ENCODE measurements at places on chromosomes 7 and 10.

GRCh38 chr7:41391818-41392217 is 311.1 kb downstream of the INHBA start:
- H3K27me3 ChIP-seq, result no peaks in the 10 kb centered on the region
- no peak for DNase-seq
- no peak overlapping the region for H3K4me3 ChIP-seq
- H3K4me1 ChIP-seq, result no peaks in the 10 kb centered on the region
- no peaks in the 10 kb centered on the region for H3K36me3 ChIP-seq

GRCh38 chr7:105521717-105522463 is at the start of gene PUS7:
Gene PUS7 (minus strand): TSS chr7:105522271. CDS start chr7:105508512, 13,759 bp downstream.
- no peaks in the 10 kb centered on the region for H3K36me3 ChIP-seq
- DNase-seq, result peak; percentile 96
- peak within 1 kb of the TSS; percentile 86 for H3K27ac ChIP-seq
- H3K4me1 ChIP-seq, result peaks cover 7% of the 10 kb centered on the region
- H3K4me3 ChIP-seq, result peak within 1 kb of the TSS; percentile 88

- H3K27ac ChIP-seq, result peak overlapping the region; percentile 90
- H3K36me3 ChIP-seq, result no peaks in the 10 kb centered on the region
- DNase-seq, result no peak
- H3K27me3 ChIP-seq, result peaks cover 1% of the 10 kb centered on the region
These were observed 550 bp upstream of the CALU start for GRCh38 chr7:128738570-128739047.

DNA sequence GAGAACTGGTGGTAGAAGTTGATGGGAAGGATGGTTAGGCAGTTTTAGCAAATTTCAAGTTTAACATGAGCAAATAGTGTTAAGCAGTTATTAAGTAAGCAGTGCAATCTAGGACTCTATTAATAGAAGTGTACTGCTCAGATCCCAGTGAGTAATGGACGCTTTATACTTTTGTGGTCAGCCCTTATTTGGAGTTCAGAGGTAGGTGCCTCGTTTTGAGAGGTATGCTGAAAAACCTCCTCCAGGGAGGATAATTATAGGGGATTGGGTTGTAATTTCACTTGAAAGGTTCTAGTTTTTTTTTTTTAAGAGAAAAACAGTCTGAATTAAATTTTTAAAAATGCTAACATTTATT is 33.5 kb upstream of the CCDC7 start:
- H3K4me3 ChIP-seq, result no peak overlapping the region
- no peak overlapping the region for H3K27ac ChIP-seq
- no peak for DNase-seq
- no peaks in the 10 kb centered on the region for H3K36me3 ChIP-seq
- H3K4me1 ChIP-seq, result peaks cover 19% of the 10 kb centered on the region

DNA sequence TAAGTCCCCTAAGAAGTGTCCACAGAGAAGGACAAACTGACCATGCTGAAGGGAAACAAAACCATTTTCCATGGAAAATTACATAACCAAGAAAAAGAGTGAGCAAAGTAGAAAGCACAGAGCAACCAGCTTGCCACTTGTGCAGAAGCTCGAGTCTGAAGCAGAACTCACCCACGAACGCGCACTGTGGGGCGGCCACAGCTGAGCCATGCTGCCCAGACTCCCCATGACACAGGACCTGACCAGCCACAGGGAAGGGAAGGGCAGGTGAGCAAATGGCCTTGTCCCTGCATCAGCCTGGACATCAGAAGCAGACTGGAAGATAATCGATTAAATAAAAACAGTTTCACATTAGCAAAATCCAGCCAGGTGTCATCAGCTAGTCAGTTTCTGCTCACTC is 95.7 kb downstream of the TCERG1L start:
- no peak overlapping the region for H3K27ac ChIP-seq
- no peaks in the 10 kb centered on the region for H3K4me1 ChIP-seq
- DNase-seq, result no peak
- no peaks in the 10 kb centered on the region for H3K36me3 ChIP-seq
- H3K27me3 ChIP-seq, result no peaks in the 10 kb centered on the region

GRCh38 chr10:53957401-53957800 is 843.6 kb downstream of the PCDH15 start:
- DNase-seq, result no peak
- no peaks in the 10 kb centered on the region for H3K4me1 ChIP-seq
- H3K4me3 ChIP-seq, result no peak overlapping the region
- H3K36me3 ChIP-seq, result no peaks in the 10 kb centered on the region
- no peaks in the 10 kb centered on the region for H3K27me3 ChIP-seq

- H3K36me3 ChIP-seq, result no peaks in the 10 kb centered on the region
- H3K27me3 ChIP-seq, result no peaks in the 10 kb centered on the region
These were observed 23.0 kb downstream of the SFR1 start for GRCh38 chr10:104144931-104145330.

- H3K27me3 ChIP-seq, result no peaks in the 10 kb centered on the region
- H3K27ac ChIP-seq, result no peak overlapping the region
- H3K36me3 ChIP-seq, result no peaks in the 10 kb centered on the region
- no peak for DNase-seq
- no peaks in the 10 kb centered on the region for H3K4me1 ChIP-seq
These were observed 818.5 kb downstream of the XPNPEP1 start for GRCh38 chr10:109104806-109105205.

- DNase-seq, result no peak
- H3K4me3 ChIP-seq, result no peak overlapping the region
- H3K4me1 ChIP-seq, result no peaks in the 10 kb centered on the region
These were observed 97.2 kb upstream of the INSYN2A start for GRCh38 chr10:127293640-127294039.

DNA sequence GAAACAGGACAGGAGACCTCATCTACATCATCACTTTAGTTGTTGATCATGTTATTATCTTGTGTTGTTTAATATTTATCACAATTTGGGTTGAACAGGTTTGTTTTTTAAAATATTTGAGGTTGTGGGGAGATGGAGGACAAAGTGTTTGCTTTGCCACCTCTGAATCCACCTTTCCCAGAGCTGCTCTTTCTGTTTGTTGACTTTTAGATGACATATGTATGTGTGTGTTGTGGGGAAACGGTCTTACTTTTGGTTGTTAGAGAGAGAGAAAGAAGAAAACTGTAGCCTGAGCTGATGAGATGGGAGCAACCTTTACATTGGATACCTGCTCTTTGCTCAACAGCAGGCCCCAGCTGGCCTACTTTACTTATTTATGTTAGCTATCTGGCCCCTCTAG is 19.0 kb upstream of the SLC16A12 start:
- no peak overlapping the region for H3K4me3 ChIP-seq
- no peak for DNase-seq
- peaks cover 11% of the 10 kb centered on the region for H3K4me1 ChIP-seq
- no peaks in the 10 kb centered on the region for H3K36me3 ChIP-seq

DNA sequence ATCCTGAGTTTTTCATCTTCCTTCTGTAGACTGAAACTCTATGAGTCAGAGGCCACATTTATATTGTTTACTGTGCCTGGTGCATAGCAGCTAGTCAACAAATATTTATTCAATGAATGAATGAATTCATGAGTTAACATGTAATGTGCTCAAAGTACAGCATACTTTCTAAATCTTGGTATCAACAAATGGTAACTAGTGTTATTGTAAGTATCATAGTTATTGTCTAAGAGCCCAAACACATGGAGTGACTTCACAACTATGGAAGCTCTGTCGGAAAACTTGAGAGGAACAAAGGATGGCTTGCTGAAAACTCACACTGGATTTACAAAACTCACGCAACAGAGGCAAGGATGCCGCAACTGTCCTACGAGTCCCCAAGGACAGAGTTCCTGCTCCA is 35.9 kb downstream of the DENND2A start:
- H3K27me3 ChIP-seq, result no peaks in the 10 kb centered on the region
- H3K36me3 ChIP-seq, result no peaks in the 10 kb centered on the region
- H3K4me1 ChIP-seq, result no peaks in the 10 kb centered on the region
- H3K27ac ChIP-seq, result no peak overlapping the region
- no peak overlapping the region for H3K4me3 ChIP-seq

GRCh38 chr7:151375530-151376217 is 34.1 kb downstream of the NUB1 start:
- no peak overlapping the region for H3K27ac ChIP-seq
- H3K36me3 ChIP-seq, result no peaks in the 10 kb centered on the region
- no peak for DNase-seq
- H3K4me1 ChIP-seq, result no peaks in the 10 kb centered on the region
- no peaks in the 10 kb centered on the region for H3K27me3 ChIP-seq

GRCh38 chr10:7297094-7297493 is 113.7 kb downstream of the SFMBT2 start:
- H3K4me3 ChIP-seq, result no peak overlapping the region
- H3K36me3 ChIP-seq, result no peaks in the 10 kb centered on the region
- H3K27me3 ChIP-seq, result no peaks in the 10 kb centered on the region
- no peak overlapping the region for H3K27ac ChIP-seq
- H3K4me1 ChIP-seq, result peaks cover 6% of the 10 kb centered on the region

DNA sequence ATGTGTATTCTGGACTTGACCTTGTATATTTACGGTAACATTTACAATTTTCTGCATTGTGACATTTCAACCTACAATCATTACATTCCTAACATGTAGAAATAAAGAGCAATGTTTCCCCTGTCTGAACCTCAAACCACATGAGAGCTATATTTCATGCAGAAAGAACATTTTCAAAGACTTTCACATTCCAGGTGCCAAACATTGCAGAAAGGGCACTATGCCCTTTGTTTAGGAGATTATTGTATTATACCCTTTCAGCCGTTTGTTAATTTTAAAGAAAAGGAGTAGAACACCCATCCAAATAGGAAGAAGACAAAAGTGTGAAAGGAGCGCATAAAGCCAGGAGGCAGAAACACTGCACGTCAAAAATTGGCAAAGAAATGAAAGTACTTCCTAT is 260.4 kb downstream of the RELN start:
- no peaks in the 10 kb centered on the region for H3K27me3 ChIP-seq
- no peak for DNase-seq
- H3K36me3 ChIP-seq, result no peaks in the 10 kb centered on the region
- no peak overlapping the region for H3K27ac ChIP-seq

GRCh38 chr10:114767101-114767985 is 54.2 kb upstream of the FHIP2A start:
- H3K4me1 ChIP-seq, result no peaks in the 10 kb centered on the region
- H3K27ac ChIP-seq, result peak overlapping the region; percentile 59
- peak overlapping the region; percentile 79 for H3K4me3 ChIP-seq
- peak; percentile 66 for DNase-seq
- no peaks in the 10 kb centered on the region for H3K36me3 ChIP-seq
- no peaks in the 10 kb centered on the region for H3K27me3 ChIP-seq

GRCh38 chr10:133442967-133443924 is 10.5 kb upstream of the SCART1 start:
- H3K4me1 ChIP-seq, result no peaks in the 10 kb centered on the region
- no peak for DNase-seq
- H3K27ac ChIP-seq, result no peak overlapping the region
- H3K4me3 ChIP-seq, result no peak overlapping the region

DNA sequence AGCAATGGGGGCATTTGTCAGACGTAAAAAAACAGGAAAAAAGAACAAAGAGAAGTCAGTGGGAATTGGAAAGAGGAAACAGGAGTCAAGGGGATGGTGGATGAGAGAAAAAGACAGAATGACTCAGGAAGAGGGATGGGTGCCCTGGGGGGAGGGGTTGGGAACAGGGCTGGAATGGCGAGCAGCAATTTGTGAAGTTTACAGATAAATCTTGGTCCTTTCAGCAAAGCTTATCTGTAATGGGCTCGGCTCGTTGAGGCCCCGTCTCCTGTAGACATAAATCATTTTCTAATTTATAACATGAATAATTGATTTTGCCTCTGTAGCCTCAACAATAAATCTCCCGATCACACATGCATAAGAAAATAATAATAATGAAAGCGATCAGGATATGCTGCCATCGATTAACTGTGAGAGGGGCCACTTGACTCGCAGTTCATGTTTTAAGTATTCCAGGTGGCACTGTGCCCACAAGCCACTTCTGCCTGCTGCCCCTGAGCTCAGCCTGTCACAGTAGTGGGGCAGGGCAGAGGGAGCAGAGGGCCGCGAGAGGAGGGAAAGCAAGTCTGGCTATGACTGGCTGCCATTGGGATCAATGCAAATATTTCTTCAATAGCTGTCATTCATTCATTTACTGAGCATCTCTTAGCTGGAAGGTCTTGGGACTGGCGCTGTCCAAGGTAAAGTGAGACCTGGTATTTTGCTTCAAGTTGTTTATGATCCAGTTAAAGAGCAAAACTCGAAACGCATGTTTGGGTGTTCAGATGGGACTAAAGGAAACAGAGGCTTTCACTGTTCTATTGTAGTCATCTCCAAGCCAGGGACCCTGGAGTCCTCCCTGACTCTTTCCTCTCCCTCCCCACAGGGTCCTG is 47.4 kb upstream of the R3HCC1L start:
- no peak for DNase-seq
- H3K4me3 ChIP-seq, result no peak overlapping the region
- no peaks in the 10 kb centered on the region for H3K4me1 ChIP-seq
- H3K27me3 ChIP-seq, result peaks cover 7% of the 10 kb centered on the region
- no peak overlapping the region for H3K27ac ChIP-seq
- no peaks in the 10 kb centered on the region for H3K36me3 ChIP-seq

DNA sequence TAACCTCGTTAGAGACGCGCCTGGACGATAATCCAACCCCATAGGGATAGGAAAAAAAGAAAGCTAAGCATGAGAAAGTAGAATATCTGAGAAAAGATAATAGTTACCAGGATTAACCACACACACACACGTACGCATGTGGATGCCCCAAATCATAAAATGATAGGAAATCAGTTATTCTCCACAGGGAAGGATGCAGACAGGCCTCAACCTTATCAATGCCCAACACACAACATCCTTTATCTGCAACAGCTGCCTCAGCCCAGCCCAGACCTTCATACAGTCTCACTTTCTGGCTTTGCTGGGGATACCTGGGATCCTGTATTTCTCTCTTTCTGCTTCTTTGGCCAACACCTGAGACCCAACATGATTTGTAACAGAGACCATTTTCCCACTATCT is 123.0 kb downstream of the NOC3L start:
- H3K27me3 ChIP-seq, result no peaks in the 10 kb centered on the region
- H3K4me3 ChIP-seq, result no peak overlapping the region
- no peak overlapping the region for H3K27ac ChIP-seq
- H3K4me1 ChIP-seq, result no peaks in the 10 kb centered on the region
- H3K36me3 ChIP-seq, result no peaks in the 10 kb centered on the region
- no peak for DNase-seq

- peak; percentile 71 for DNase-seq
- no peaks in the 10 kb centered on the region for H3K36me3 ChIP-seq
- H3K4me1 ChIP-seq, result no peaks in the 10 kb centered on the region
- H3K4me3 ChIP-seq, result no peak overlapping the region
- H3K27ac ChIP-seq, result no peak overlapping the region
- H3K27me3 ChIP-seq, result no peaks in the 10 kb centered on the region
These were observed 276.9 kb downstream of the CSTF2T start for GRCh38 chr10:51422311-51423120.

GRCh38 chr10:121497513-121498470 is 100.5 kb downstream of the FGFR2 start:
- no peak overlapping the region for H3K4me3 ChIP-seq
- H3K36me3 ChIP-seq, result no peaks in the 10 kb centered on the region
- H3K4me1 ChIP-seq, result peaks cover 5% of the 10 kb centered on the region
- no peak for DNase-seq
